Kidney epithelial cell (primary cell): ENCODE measurements at places on chromosomes 4 and X.
A peak's percentile ranks its signal among the peaks of the same experiment; 100 is the strongest.

- DNase-seq, result no peak
These were observed 29.3 kb downstream of the RAP1GDS1 start for GRCh38 chr4:98290511-98290910.

DNA sequence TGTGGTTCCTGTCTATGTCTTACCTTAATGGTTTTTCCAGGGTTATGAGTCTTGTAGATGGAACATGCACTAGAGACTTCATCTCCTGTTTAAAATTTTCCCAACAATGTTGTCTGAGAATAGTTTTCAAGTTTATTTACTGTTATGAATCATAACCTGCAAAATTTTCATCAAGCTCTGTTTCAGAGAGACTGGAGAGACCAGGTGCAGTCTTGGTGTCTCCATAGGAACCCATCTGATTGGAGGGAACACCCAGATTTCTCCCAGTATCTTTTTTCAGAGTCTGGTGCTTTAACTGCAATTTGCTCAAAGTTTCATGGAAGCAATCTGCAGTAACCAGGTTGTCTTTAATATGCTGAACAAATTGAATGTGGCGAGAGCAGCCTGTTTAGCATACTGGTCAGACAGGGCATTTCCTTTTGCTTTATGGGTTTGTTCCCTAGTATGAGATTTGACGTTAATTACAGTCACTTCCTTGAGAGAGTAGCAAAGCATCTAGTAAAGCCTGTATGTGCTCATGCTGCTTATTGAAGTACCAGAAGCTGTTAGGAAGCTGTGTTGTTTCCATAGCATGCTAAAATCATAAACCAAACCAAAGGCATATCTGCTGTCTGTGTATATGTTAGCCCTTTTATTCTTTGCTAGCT, 18.8 kb upstream of the VSIG1 start:
- DNase-seq, result no peak

DNA sequence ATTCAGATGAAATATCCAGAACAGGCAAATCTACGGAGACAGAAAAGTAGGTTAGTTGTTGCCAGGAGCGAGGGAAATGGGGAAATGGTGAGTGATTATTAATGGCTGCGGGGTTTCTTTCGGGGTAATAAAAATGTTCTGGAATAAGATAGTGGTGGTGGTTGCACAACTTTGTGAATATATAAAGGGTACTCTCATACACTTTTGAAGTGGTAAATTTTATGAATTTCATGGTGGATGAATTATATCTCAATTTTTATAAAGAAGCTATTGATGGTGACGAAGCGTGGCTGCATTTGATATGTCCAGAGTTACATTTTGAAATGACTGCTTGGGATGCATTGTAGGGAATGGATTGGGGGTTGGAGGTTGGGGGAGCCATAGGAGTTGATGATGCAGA, 16.3 kb downstream of the FAM47E start:
- no peak for DNase-seq

DNA sequence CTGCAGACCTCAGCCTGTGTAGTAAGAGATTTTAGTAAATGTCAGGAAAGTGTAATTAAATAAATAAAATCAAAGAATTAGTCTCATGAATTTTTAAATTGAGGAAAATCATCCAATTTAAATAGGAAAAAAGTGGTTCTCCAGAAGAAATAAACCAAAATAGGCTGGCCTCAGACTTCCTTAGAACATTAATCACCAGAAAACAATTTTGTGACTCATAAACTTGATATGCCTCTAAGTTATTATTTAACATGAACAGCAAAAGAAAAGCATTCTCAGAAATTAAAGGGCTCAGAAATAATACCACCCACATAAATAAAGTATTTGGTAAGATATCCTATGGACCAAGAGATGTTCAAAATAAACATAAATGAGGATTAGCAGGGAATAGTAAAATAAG, 14.3 kb downstream of the FAM47B start:
- DNase-seq, result peak; percentile 52

GRCh38 chr4:145870155-145871020, 68.2 kb downstream of the ZNF827 start:
- DNase-seq, result no peak

DNA sequence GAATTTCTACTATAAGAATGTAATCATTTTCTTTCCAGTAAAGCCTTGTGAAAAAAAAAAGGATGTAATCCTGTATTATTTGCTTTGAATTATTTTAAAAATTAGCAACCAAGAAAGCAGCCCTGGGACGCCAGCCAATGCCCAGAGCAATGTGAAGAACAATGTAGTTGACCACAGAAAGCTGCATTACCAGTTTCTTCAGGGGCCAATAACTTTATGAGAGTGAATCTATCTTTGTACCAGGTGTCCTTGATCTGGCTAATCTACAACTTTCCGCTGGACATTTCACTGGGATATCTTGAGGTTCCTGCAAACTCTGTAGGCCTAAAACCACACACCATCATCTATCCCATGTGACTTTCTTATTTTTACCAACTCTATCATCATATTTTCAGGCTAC, 7.6 kb upstream of the KLHL2 start:
- no peak for DNase-seq

- no peak for DNase-seq
These were observed 70.5 kb upstream of the TSPAN5 start for GRCh38 chr4:98728871-98729270.

DNA sequence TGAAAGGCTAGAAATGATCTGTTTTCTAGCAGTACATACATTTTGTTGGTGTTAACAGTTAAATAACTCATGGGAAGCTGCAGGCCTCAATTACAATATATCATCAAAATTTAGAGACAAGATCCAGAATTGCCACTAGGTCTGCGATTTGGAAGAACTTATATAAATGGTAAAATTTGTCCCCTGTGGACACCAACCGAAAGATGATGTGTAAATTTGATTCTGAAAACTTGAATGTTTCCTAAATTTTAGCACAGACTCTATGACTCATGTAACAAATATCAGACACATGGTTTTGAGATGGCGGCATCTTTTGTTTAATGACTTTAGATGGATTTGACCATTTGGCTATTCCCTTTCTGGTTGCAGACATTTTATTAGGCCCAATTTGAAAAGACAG, 6.0 kb upstream of the HPGDS start:
- no peak for DNase-seq
